ENCODE measurements at places on chromosomes 4 and X. TPM values are rescaled to one million over a fixed set of nuclear protein-coding genes. Genes with fewer than 3 reads are reported as not detected.

GRCh38 chr4:112183252-112183651 is 38.0 kb downstream of the FAM241A start:
- H3K27me3 ChIP-seq: no peaks in the 10 kb centered on the region
- H3K4me1 ChIP-seq: no peaks in the 10 kb centered on the region
- DNase-seq: no peak

DNA sequence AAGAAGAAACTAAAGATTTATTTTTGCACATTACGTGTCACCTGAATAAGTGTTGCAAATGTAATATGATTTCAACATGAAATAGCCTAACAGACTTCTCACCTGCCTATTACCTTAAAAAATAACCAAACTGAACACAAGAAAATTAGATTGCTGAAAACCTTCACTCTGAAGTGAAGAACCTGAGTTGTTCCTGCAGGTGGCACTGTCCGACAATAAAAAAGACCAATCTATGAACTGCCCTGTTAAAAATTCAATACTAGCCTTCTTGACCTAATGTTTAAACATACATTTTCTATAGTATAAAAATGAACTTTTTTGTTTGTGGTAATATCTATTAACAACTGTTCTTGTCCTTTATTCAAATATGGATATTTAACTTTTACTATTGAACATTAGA is 69.2 kb upstream of the PNPLA4 start:
- no peak overlapping the region for H3K4me3 ChIP-seq
- no peak overlapping the region for H3K27ac ChIP-seq
- no peaks in the 10 kb centered on the region for H3K36me3 ChIP-seq
- no peak for DNase-seq
- H3K4me1 ChIP-seq: no peaks in the 10 kb centered on the region
- H3K27me3 ChIP-seq: no peaks in the 10 kb centered on the region

- no peaks in the 10 kb centered on the region for H3K4me1 ChIP-seq
- no peak for DNase-seq
- no peaks in the 10 kb centered on the region for H3K27me3 ChIP-seq
- H3K27ac ChIP-seq: no peak overlapping the region
- H3K4me3 ChIP-seq: no peak overlapping the region
These were observed 57.5 kb downstream of the PARM1 start for GRCh38 chr4:74990276-74990875.

DNA sequence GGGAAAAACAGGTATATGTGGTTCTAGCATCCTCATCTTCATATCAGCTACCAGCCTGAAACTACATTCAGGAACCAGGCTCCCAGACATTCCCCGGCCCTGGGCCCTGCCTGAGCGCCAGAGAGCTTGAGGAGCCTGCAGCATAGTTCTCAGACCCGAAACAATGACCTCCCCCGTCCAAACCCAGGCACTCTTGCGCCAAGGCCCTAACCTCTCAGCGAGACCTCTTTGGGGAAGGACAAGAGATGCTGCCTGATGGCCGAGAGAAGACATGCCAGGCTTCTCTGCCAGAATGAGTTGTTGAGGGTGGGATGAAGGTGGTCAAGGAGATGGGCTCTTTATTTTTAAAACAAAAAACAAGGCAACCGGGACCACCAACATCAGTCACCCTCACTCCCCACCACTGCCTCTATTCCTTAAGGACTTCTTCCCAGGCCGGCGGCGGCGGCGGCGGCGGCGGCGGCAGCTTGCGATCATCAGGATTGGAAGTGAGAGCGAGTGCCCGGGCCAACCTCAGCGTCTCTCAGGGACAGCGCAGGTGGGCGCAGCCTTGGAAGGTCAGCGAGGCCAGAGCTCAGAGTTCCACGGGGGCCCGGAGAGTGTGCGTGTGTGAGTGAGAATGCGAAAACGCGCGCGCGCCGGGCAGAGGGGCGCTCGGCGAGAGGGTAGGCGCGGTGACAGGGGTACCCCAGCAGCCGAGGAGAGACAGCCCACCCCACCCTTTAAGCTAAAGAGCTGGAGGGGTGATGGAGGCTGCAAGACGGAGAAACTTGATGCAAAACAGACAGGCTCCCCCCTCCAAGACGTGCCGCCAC is 601 bp downstream of the INPP4B start:
- DNase-seq: no peak
- H3K27me3 ChIP-seq: peaks cover 70% of the 10 kb centered on the region
- H3K27ac ChIP-seq: no peak overlapping the region
- H3K4me1 ChIP-seq: no peaks in the 10 kb centered on the region

- no peak overlapping the region for H3K4me3 ChIP-seq
- DNase-seq: no peak
- H3K27ac ChIP-seq: no peak overlapping the region
- H3K4me1 ChIP-seq: peaks cover 5% of the 10 kb centered on the region
- H3K27me3 ChIP-seq: no peaks in the 10 kb centered on the region
These were observed 7.9 kb upstream of the GNRHR start for GRCh38 chr4:67762086-67762485.

DNA sequence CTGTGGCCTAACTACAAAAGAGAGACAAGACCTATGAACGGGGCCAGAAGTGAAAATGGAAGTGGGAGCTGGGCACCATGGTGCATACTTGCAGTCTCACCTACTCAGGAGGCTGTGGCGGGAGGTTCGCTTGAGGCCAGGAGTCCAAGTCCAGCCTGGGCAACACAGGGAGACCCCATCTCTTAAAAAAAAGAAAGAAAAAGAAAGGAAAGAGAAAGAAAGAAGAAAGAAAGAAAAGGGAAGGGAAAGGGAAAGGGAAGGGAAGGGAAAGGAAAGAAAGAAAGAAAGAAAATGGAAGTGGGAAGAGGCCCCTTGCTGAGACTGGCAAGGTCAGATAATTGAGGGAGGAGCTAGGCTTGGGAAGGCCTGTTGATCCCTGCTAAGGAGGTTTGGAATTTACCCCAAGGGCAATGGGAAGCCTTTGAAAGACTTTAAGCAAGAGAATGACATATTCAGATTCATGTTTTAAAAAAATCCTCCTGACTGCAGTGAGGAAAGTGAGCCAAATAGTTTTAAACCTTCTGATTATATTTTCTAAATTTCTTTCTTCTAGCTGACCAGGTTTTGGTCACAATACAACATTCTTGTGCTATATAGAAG is 17.7 kb upstream of the HERC5 start:
- peaks cover 19% of the 10 kb centered on the region for H3K36me3 ChIP-seq
- no peak overlapping the region for H3K4me3 ChIP-seq
- no peak for DNase-seq
- no peaks in the 10 kb centered on the region for H3K27me3 ChIP-seq
- no peaks in the 10 kb centered on the region for H3K4me1 ChIP-seq
- peak overlapping the region; percentile 4 for H3K27ac ChIP-seq

GRCh38 chr4:35503435-35503834 is 740.9 kb downstream of the ARAP2 start:
- no peak overlapping the region for H3K4me3 ChIP-seq
- no peaks in the 10 kb centered on the region for H3K4me1 ChIP-seq
- no peak for DNase-seq
- H3K36me3 ChIP-seq: no peaks in the 10 kb centered on the region
- no peaks in the 10 kb centered on the region for H3K27me3 ChIP-seq
- H3K27ac ChIP-seq: no peak overlapping the region

GRCh38 chr4:162010362-162010761 is 153.4 kb downstream of the FSTL5 start:
- H3K4me3 ChIP-seq: no peak overlapping the region
- no peak for DNase-seq
- no peaks in the 10 kb centered on the region for H3K27me3 ChIP-seq
- H3K4me1 ChIP-seq: no peaks in the 10 kb centered on the region
- H3K36me3 ChIP-seq: no peaks in the 10 kb centered on the region

DNA sequence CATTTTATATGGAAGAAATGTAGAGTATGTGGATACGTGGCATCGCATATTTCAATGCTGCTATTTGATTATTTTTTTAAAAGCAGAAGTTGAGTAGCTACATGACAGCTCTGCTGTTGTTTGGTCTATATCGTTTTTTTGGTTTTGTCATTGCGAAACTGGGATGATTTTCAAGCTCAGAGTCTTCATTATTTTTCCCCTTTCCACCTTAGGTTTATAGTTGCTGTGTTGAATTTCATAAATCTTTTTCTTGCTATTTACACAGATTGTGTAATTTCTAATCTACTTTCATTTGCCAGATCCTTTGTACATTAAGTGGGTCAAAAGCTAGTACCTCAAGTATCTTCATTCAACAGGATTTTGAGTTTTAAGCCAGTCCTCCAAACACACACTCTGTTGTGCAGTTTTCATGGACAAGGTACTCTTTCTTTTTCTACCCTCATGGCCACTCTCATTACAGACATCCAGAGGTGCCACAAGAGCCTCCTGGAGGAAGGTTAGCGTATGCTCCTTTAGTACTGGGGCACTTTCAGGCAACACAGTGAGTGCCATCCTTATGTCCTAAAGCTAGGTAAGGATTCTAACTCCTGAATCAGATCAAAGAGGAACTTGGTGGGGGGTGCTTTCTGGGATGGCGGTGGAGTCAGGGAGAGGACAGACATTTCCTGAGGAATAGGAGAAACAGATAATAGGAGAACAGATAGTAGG is 123.2 kb downstream of the FHIP1A start:
- no peak overlapping the region for H3K27ac ChIP-seq
- no peak for DNase-seq
- no peaks in the 10 kb centered on the region for H3K27me3 ChIP-seq
- peaks cover 10% of the 10 kb centered on the region for H3K36me3 ChIP-seq
- H3K4me1 ChIP-seq: no peaks in the 10 kb centered on the region

- H3K27ac ChIP-seq: no peak overlapping the region
- no peak for DNase-seq
- H3K36me3 ChIP-seq: no peaks in the 10 kb centered on the region
- no peak overlapping the region for H3K4me3 ChIP-seq
- H3K4me1 ChIP-seq: no peaks in the 10 kb centered on the region
These were observed 91.5 kb upstream of the DHX15 start for GRCh38 chr4:24675721-24676389.

GRCh38 chrX:19897091-19897490 is 9.7 kb upstream of the SH3KBP1 start:
- no peak overlapping the region for H3K27ac ChIP-seq
- no peaks in the 10 kb centered on the region for H3K36me3 ChIP-seq
- no peaks in the 10 kb centered on the region for H3K27me3 ChIP-seq

DNA sequence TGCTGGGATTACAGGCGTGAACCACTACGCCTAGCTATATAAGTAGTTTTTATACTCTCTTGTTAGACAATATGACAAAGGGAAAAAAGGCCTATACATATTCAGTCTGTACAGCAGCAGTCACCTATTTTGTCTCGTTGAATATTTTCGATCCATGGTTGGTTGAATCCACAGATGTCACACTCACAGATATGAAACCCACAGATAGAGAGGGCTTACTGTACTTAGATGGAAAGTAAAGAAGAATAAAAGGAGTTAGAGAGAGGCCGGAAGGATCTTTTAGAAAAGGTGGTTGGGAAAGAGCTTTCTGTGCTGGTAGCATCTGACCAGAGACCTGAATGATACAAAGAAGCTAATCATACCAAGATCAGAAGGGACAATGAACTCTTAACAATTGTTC is 38.3 kb upstream of the SPINK2 start:
- DNase-seq: no peak
- no peak overlapping the region for H3K4me3 ChIP-seq
- no peak overlapping the region for H3K27ac ChIP-seq
- H3K4me1 ChIP-seq: no peaks in the 10 kb centered on the region

DNA sequence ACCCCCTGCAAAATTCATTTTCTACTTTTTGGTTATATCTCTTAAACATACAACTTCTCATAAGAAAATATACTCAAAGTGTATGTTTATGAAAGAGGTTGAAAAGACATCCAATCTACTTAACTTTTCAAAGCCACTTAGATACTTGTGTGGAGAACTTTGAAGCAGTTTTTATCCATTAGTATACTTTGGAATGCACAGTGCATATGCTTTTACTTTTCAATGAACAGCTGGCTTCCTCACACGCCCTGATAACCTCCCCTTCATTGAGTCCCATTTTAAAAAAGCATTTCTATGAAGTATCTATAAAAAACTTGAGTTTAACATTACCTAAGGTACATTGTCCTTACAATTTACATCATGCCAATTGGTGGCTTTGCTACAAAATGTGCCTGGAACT is 73.8 kb downstream of the VEGFC start:
- no peaks in the 10 kb centered on the region for H3K27me3 ChIP-seq
- H3K4me3 ChIP-seq: no peak overlapping the region
- H3K4me1 ChIP-seq: no peaks in the 10 kb centered on the region
- no peak overlapping the region for H3K27ac ChIP-seq

GRCh38 chrX:68464796-68465195 is 31.5 kb upstream of the OPHN1 start:
- H3K27me3 ChIP-seq: no peaks in the 10 kb centered on the region
- H3K36me3 ChIP-seq: no peaks in the 10 kb centered on the region
- DNase-seq: no peak
- H3K4me3 ChIP-seq: no peak overlapping the region

DNA sequence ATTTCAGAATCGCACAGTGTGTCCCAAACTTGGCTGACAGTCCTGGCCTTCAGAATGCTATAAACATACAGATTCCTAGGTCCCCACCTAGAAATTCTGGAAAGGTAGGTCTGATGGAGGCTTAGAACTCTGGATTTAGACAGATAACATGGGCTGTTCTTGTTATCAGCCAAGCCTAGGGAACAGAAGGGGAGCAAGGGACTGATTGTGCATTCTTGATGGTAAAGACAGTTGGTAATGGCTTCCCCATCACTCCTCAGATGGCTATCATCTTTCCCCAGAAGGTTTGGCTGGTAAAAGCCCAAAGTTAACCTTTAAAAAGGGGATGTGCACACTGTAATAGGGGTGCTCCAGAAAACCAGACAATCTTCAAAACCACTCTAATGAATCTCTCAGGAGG is 35.7 kb downstream of the DIPK2B start:
- no peaks in the 10 kb centered on the region for H3K27me3 ChIP-seq
- no peaks in the 10 kb centered on the region for H3K36me3 ChIP-seq
- no peak overlapping the region for H3K27ac ChIP-seq
- H3K4me3 ChIP-seq: no peak overlapping the region
- no peaks in the 10 kb centered on the region for H3K4me1 ChIP-seq

- DNase-seq: no peak
- H3K27me3 ChIP-seq: no peaks in the 10 kb centered on the region
- H3K4me1 ChIP-seq: no peaks in the 10 kb centered on the region
- H3K4me3 ChIP-seq: no peak overlapping the region
These were observed 909.8 kb upstream of the FTHL17 start for GRCh38 chrX:31981546-31982062.

- peaks cover 4% of the 10 kb centered on the region for H3K4me1 ChIP-seq
- peak overlapping the region; percentile 57 for H3K27ac ChIP-seq
- DNase-seq: no peak
- H3K4me3 ChIP-seq: no peak overlapping the region
- H3K36me3 ChIP-seq: no peaks in the 10 kb centered on the region
These were observed 318.6 kb downstream of the OPHN1 start for GRCh38 chrX:68114573-68115129.

- H3K27ac ChIP-seq: peak overlapping the region; percentile 93
- H3K27me3 ChIP-seq: no peaks in the 10 kb centered on the region
- DNase-seq: no peak
- H3K4me3 ChIP-seq: peak overlapping the region; percentile 85
These were observed 1.6 kb upstream of the LNX1 start for GRCh38 chr4:53592686-53593501.

Gene NALF2
- 1.8 TPM for total RNA-seq

Gene UGT2A2
- total RNA-seq: not detected

Gene HS3ST1
- 2.5 TPM for total RNA-seq

Gene TEX11
- not detected for total RNA-seq

Gene HAND2
- total RNA-seq: 8.3 TPM

Gene FREM3
- 1.1 TPM for total RNA-seq

Gene GAGE12J
- not detected for total RNA-seq

Gene KLB
- 0.43 TPM for total RNA-seq

Data from type B pancreatic cell (in vitro differentiated cells).